Activated CD4-positive, alpha-beta T cell treated with anti-CD3 and anti-CD28 coated beads, Interleukin-2, amount 50 U/mL, for 4 hours (primary cell): ENCODE measurements at places on chromosomes 16 and 17.

DNA sequence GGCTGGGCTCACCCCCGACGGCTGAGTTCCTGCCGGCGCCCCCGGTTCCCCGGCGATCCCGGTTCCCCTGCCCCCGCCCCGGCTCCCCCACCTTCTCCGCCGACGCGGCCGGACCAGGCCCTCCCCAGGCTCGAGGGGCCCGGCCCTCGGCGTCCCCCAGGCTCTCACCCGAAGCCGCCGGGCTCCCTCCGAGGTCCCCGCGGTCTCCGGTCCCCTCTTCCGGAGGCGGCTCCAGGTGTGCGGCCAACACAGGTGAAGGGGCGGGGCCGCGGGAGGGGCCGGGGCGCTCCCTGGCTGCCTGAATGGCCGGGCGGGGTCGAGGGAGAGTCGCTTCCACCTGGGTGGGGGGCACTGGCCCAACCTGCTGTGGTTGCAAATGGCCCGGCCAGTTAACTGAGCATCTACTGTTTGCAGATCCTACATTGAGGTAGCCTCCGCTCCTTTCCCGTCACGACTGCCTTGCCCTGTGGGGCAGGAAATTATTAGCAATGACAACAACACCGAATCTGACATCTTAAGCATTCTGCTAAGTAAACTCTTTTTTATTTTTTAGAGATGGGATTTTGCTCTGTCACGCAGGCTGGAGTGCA lies at the start of gene BICDL2:
Gene BICDL2, minus strand, starts transcription at position 219 of the 590 bp plus-strand sequence. CDS start 1,448 bp downstream, outside the sequence.
- no peak for DNase-seq

- peak; percentile 39 for DNase-seq
Observed at GRCh38 chr17:82449883-82450356, 632 bp downstream of the CYBC1 start.

- DNase-seq, result no peak
Observed at GRCh38 chr17:71430281-71430680, 690.5 kb upstream of the SOX9 start.

DNA sequence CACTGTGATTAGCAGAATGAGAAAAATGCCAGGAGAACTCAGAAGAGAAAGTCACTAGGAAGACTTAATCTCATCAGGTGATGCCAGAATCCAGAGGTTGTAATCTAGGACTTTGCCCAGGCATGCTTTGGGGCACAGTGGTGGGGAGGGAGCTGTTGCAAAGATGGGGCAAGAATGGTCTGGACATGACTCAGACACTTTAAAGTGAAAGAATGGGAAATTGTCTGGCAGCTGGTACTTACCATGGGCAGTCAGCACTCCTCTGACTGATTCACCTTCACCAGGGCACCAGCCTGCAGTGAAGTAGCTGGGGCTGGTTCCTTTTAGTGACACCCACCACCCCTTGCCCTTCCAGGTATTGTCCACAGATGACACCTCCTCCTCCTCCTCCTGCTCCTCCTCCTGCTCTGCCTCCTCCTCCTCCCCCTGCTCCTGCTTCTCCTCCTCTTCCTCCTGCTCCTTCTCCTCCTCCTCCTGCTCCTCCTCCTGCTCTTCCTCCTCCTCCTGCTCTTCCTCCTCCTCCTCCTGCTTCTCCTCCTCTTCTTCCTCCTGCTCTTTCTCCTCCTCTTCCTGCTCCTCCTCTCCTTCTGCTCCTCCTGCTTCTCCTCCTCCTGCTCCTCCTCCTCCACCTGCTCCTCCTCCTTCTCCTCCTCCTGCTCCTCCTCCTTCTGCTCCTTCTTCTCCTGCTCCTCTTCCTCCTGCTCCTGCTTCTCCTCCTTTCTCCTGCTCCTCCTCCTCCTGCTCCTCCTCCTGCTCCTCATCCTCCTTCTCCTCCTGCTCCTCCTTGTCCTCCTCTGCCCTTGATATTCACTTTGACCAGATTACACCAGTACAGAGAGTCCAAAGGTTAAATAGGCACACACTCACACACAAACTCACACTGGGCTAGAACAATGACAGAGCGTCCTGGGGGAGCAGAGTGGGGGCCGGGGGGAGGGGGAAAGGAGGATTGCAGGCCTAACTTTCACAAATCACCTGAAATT lies at the start of gene CHD9NB:
Gene CHD9NB, minus strand, starts transcription at position 379 of the 983 bp plus-strand sequence. CDS start 8,739 bp downstream, outside the sequence.
- DNase-seq, result no peak

GRCh38 chr17:73142872-73143381 lies 21.9 kb upstream of the SSTR2 start:
- DNase-seq, result no peak

- DNase-seq, result no peak
Observed at GRCh38 chr16:17602678-17603077, 131.9 kb upstream of the XYLT1 start.
